ENCODE measurements at places on chromosomes 7 and 10. TPM values are rescaled to one million over a fixed set of nuclear protein-coding genes. Genes with fewer than 3 reads are reported as not detected.

- DNase-seq: no peak
These were observed 18.6 kb downstream of the BLNK start for GRCh38 chr10:96252730-96253129.

GRCh38 chr7:51029131-51029530 lies 246.4 kb upstream of the GRB10 start:
- DNase-seq: no peak

Gene C10orf62
- total RNA-seq: not detected

Gene MYOF
- total RNA-seq: 0.27 TPM

- no peak for DNase-seq
These were observed 40.1 kb upstream of the AKR1C2 start for GRCh38 chr10:5043716-5044115.

DNA sequence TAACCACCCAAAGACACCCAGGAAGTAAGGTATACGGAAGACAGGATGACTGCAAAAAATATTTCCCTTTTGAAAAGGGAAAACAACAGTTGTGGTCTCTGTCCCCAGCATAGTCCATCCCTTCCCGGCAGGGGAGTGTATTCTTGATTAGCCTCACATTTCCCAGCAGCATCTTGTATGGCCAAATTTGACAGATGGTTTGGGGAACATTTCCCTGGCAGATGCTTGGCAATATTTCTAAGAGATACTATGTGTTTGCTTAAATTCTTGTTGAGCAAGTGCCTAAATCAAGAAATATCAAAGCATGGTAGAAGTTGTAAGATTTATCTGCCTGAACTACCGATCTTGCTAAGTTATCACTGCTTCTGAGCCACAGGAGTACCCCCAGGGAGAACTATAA lies 56.9 kb upstream of the TPK1 start:
- no peak for DNase-seq
